Activated T-cell treated with anti-CD3 and anti-CD28 coated beads, Interleukin-2, amount 50 U/mL, for 48 hours (primary cell): ENCODE measurements at places on chromosomes 7 and 10.

GRCh38 chr7:156172638-156173037 is 360.4 kb upstream of the SHH start:
- DNase-seq, result no peak

- no peak for DNase-seq
Observed at GRCh38 chr7:36440880-36441279, 51.2 kb downstream of the ANLN start.

DNA sequence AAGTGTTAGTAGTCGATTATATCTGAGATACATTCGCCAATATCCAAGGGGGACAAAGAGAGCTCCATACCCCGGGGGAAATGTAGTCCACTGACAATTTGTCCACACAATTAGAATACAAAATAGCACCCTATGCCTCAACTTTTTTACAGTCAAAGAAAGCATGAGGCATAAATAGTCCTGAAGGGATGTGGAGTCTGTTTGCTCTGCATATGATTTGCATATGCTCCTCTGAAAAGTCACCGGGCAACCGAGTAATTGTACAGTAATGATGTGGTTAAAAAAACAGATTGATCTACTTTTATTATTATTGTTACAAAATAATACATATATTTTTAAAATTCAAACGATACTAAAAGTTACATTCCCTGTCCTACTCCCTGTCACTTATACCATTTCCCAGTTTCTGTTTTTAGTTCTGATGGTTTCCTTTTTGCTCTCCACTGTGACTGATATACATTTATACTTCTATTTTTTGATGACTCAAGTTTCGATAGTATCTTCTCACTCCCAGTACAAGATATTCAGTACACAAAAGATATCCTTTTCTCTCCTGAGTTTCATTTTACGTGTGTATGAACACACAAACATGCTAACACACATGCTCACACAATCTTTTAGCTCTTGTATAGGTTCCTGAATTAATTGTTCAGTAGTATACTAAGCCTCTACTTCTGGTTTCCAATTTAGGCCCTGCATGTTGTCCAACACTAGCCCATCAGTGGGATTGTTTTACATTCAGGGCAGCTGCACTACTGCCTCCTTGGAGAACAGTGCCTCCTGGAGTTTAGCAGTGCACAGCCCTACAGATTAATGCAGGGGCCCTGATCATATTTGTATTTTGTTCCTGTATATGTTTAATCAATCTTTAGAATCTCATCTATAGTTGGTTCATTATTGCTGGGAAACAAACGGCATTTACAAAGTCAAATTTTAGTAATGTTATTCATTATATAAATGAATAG is 130.9 kb downstream of the TES start:
- DNase-seq, result no peak

DNA sequence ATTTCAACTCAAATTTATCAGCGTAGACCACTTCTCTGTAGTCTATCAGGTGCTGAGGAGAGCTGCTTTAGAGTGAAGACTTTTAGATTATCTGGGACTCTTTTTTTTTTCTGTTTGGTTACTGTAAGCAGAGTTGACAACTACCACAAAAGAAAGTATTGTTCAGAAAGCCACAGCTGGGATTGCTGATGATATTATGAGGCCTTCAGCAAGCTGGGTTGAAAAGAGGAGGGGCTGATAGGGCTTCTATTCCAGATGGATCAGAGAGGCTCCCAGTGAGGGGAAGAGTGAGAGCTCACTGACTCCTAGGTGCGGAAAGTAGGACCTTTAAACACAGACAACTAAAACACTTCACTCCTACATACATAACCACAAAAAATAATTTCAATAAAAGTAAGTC is 188.5 kb upstream of the FERD3L start:
- DNase-seq, result no peak

DNA sequence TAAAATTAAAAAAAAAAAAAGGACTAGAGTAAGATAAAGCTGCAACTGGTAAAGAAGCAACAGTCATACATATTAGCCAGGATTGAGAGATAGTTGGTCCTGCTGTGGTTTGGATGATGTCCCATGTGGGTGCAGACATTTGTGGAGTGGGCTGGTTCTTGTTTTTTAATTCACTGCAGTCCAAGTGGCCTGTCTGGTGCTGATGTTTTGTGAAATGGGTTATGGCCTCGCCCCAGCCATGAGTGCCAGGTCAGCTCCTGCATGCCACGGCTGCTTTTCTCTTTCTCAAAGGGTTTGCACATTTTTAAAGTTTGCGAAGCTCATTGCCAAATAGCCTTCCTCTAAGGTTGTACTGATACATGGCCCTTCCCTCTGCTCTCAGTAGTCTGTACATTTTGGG is 14.1 kb upstream of the BTBD16 start:
- DNase-seq, result no peak

DNA sequence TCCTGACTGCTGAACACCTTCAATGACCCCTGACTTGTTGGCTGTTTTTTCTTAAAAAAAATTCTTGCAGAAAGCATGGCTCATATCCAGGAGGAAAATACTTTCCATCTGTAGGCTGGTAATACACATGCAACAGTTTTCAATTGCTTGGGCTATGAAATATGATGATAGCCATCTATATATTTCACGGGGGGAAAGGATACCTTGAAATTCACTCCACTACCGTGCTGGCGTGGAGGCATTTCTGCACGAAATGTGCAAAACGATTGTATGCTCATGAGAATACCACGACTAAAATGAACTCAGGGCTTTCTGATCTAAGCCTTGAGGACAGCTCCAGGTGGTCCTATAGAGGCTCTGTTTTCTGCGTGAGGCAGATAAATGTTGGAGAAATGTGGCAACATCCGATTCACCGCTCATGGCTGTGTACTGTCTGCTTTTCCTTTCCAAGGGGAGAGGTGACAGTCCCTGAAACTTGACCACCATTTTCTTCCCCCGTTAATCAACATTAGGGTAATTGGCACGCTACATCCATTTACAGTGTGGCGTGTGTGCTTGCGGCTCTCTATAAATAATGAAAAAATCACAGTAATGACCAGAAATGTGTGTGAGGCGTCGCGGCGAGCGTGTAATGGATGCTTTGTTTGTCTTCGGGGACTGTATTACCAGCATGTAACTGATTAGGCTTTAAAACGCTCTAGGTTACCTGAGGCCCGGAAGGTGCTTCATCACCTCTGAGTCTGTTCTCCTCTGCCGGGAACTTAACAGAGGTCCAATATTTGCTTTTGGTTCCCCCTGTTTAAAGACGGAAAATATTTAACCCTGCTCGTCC is 12.8 kb upstream of the CARD11 start:
- DNase-seq, result no peak

DNA sequence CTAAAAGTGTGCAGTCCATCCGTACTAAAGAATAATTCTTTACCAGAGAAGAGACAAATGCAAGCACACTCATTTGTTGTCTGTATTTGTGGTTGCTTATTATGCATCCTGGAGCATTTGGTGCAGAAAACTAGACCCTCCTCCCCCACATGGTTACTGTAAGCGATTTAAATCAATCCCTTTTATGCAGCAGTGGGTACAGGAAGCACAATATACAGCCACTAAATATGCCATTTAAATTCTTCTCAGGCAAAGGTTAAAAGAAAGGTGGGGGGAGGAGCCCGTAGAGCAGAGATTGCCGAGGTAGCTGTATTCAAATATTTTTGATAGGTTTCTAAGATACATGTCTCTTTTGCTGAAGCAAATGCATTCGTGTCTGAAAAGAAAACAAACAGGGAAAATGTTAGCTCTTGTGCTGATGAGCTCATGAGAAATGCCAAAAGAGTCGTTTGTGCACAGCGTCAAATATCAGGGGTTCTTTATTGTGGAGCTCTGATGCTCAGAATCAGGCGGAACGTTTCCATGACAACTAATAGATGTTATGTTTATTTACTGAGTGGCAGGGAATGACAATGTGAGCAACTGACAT is 131.3 kb upstream of the NPVF start:
- DNase-seq, result no peak
